ENCODE measurements at places on chromosomes 5 and 9. TPM values are rescaled to one million over a fixed set of nuclear protein-coding genes. Genes with fewer than 3 reads are reported as not detected.

DNA sequence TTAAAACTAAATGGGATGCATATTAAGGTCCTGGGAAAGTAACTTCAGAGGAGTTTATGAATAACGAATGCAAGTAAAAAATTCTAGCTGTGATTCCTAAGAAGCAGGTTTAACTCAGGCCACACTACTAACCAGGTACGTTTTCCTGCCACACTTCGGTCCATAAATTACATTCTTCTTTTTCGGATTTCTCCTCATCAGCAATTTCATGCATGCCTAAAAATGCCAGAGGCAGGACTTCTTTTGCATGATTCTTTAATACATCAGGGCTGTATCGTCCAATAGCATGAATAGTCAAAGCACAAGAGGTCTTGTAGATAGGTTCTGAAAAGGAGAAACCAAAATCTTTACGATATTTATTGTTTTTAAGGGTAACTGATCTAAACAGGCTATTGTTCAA lies 42.3 kb upstream of the OR2K2 start:
- no peak for DNase-seq

DNA sequence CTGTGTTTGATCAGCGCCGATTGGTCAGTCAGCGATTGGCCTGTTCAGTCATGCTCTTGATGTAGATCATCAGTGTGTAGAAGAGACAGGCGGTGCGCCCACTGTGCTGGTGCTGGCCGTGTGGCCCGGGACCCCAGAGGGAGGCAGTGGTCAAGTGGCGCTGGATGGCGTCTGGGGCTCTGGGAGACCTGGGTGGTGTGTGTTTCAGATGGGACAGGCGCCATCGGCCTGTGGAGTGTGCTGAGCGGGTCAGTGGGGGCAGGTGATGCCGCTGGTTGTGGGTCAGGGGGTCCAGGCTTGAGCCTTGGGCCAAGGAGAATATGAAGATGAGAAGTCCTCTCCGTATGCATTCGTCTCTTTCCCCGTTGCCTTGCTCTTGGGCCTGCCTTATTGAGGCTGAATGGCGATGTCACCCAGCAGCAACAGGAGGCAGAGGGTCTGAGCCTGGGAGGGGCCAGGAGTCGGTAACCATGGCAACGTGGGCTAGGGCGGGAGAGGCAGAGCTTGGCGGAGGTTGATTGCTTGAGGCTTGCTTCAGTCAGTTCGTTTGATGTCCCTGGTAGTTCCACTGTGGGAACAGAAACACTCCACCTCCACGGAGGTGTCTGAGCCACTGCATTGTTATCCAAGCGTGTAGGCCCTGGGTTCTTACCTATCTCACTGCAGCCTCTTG lies 117.8 kb upstream of the CACNA1B start:
- no peak for DNase-seq

- no peak for DNase-seq
Measured at GRCh38 chr5:55149308-55149795, 10.6 kb upstream of the GPX8 start.

GRCh38 chr5:94692581-94692980 lies 74.1 kb downstream of the SLF1 start:
- no peak for DNase-seq

DNA sequence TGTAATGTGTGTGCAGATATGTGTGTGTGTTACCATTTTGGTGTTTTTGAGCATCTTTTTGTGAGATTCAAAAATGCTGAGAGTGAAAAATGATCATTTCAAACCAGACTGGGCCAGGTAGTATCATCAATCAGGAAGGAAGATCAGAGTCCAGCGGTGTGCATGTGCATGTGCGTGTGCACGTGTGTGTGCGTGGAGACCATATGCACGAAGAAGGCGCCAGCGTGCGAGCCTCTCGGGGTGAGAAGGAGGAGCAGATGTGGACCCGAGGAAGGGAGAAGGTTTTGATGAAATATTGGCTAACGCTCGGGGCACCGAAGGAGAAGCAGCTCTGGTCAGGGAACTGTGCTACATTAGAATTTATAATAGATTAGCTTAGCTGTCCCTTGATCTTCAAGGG lies 516.4 kb downstream of the CCDC171 start:
- DNase-seq = no peak

- DNase-seq = no peak
Measured at GRCh38 chr9:81530310-81530810, 159.0 kb downstream of the TLE1 start.

DNA sequence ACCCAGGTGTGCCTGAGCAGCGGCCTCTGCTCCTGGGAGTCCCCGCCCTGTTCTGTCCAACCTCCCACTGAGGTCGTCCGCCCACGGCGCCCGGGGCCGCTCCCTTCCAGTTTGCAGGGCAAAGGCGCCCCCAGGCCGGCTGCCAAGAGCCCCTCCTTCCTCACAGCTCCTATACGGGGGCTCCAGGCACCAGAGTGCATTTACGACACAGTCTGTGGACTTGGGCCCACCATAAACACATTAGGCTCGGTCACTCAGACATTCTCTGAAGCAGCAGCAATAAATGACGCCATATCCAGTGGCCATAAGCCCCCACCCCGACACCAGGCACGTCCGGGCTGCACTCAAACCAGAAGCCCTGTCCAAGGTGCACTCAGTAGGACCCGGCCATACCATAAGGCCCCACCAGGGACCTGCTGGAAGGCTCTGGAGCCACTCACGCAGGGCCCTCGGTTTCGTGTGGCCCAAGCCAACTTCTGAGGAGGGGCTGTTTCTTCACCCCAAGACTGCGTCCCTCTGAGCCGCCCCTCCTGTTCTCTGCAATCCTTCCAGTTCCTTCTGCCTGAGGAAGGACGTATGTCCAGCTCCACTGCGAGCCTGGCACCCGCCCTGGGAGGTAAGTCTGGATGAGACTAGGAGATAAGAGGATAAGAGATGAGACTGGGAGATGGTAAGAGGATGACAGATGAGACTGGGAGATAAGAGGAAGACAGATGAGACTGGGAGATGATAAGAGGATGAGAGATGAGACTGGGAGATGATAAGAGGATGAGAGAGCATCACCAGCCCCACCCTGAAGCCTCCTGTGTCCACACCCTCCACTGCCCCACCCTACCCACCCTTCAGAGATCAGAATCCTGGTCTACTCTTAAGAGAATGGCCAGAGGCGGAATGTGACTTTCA lies 26.7 kb downstream of the SLC6A18 start:
- no peak for DNase-seq

GRCh38 chr9:90921104-90921503 lies 119.5 kb downstream of the SYK start:
- DNase-seq = peak; percentile 47

SH3TC2 gene
- 74.5 TPM for total RNA-seq

IRX2 gene
- not detected for total RNA-seq

All from dorsolateral prefrontal cortex (tissue), 122 donors.